ENCODE measurements at places on chromosomes 3 and 15. TPM values are rescaled to one million over a fixed set of nuclear protein-coding genes. Genes with fewer than 3 reads are reported as not detected.

PLS1 gene
- 1.6 TPM for total RNA-seq

DNA sequence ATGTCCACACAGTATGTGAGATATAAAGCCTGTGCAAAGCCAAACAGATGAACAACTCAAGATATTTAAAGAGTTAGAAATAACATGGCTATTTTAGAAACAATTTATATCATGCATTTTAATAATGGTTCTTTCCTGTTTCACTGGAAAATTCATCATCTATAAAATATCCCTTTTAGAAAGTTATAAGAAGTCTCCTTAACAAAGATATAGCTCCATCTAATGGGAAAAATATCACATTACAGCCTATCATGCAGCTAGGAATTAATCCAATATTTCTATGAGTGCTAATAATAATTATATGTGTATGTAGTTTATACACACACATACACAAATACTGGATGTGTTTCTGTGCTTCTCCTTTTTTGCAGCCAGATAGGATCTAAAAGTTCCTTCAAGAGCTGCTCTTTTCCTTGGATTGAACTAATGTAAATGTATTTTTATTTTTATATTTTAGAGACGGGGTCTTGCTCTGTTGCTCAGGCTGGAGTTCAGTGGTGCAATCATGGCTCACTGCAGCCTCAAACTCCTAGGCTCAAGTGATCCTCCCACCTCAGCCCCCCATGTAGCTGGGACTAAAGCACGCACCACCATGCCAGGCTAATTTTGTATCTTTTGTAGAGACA lies 21.6 kb downstream of the RPL22L1 start:
- DNase-seq = no peak

DNA sequence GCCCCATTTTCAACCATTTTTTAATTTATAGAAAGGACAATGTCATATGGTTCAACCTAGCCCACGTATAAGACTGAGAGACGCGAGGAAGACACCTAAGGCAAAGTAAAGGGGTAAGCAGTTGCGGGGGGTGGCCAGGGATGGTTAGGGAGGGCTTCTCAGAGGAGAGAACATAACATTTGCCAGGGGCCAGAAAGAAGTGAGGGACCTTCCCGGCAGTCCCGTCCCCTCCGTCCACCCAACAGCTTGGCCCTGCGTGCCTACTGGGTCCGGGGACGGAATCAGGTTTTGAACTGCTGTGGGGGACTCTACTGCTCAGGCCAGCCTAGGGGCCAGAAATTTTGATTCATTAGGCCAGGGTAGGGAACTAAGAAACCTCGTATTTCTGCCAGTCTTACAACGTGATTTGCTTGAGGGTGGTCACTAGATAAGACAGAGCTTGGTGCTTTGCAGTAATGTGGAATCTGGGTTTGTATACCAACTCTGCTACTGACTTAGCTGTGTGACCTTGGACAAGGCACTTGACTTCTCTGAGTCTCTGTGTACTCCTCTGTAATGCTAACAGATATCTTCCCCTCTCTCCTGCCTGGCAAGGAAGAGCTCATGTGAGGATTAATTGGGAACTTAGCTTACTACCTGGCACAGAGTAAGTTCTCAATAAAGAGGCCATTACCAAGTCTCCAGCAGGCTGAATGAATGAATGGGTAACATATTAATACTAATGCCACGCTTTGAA lies 734 bp upstream of the SLC6A20 start:
- DNase-seq = no peak

- DNase-seq = no peak
These were observed 36.0 kb downstream of the TIGIT start for GRCh38 chr3:114329823-114330222.

DNA sequence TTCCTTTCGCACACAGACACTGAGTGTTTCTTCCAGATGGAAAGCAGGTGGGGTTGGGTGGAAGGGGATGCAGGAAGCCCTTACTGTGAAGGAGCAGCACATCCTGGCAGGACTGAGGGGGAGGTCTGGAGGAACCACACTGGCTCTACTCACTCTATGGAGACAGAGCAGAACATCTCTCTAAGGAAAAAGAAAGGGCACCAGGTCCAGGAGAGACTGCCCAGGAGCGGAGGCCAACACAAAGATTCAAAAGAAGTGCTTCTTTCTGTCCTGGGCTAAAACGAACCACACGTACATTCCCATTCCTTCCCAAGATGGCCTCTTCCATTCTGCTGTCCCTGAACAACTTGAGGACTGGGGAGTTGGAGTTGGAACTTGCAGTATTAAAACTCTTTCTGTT lies 13.8 kb upstream of the VIPR1 start:
- DNase-seq = no peak

DNA sequence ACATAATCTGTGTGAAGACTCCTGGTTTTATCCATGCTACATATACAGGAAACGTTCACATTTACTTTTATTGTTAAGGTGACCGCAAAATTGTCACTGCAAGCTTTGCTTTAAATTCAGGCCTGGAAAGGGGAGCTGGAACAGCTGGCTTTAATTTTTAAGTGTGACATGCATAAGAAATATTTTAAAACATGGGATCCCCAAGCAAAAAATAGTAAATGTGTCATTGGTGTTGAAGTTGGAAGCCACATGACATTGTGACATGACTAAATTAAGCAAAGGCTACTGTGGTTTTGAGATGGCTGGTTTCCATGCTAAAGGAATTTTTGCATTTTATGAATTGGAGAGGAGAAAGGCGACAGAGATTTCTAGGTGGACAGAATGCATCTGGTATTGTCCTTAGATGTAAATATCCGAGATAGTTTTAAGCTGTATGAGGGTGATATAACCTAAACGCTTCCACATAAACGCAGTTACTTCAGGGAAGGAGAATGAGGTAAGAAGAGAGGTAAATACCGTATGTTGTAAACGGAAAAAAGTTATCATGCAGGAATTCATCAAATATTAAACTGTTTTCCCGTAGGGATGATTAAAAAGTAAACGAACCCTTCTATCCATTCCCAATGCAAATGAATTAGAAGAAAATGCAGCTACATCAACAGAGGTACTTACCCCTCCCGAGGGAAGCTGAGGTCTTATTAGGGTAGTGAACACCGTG lies 927 bp upstream of the FYTTD1 start:
- DNase-seq = no peak

- peak; percentile 30 for DNase-seq
These were observed 820 bp upstream of the HMCES start for GRCh38 chr3:129277829-129278271.

POPDC2 gene
- 6.2 TPM for total RNA-seq

Data from natural killer cell (primary cell).